ENCODE measurements at places on chromosomes 16 and 17. TPM values are rescaled to one million over a fixed set of nuclear protein-coding genes. Genes with fewer than 3 reads are reported as not detected.

Gene CTRB2
- not detected for total RNA-seq

Gene FA2H
- 0.50 TPM for total RNA-seq

Gene HGS
- total RNA-seq: 130 TPM

Gene KDM6B
- total RNA-seq: 20.9 TPM

Gene CCL17
- not detected for total RNA-seq

Measured in activated CD4-positive, alpha-beta memory T cell treated with anti-CD3 and anti-CD28 coated beads, Interleukin-2, amount 10 ng/mL, durations not matched to agents 7 days and 5 days (primary cell).